SK-MEL-5 (cell line): ENCODE measurements at places on chromosomes 1 and 21.

DNA sequence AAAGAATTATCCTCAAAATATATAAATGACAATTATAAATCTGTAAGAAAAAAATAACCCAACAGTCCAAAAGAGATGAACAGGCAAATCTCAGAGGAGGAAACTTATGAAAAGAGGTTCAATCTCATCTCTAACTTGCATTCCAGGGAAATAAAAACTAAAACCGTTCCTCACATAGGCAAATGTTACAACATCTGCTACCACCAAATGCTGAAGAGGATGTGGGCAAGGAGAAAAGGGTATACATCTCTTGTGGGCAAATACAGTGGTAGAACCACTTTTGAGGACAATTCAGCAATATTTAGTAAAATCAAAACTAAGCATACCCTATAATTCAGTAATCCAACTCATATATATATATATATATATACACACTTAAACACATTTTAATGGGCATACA lies 33.7 kb upstream of the SGIP1 start:
- no peak for DNase-seq

- no peak for DNase-seq
These were observed 100.9 kb downstream of the RIPK4 start for GRCh38 chr21:41665766-41666595.

DNA sequence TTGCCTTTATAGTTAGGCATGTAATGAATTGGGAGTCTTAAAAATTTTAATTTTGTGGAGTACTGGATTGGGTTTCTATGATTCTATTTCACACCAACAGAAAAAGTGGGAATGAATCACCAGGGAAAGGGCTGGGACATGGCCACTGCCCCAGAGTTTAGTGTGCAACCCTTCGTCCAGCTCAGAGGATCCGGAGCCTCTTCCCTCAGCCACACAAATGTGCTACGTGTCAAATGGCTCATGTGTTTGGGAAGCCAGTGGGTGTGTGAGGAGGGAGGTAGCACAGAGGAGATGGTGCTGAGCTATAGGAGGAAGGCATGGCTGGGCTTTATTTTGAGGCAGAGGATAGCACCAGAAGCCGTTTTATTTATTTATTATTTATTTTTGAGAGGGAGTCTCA lies 247.3 kb downstream of the SIPA1L2 start:
- DNase-seq, result no peak

- no peak for DNase-seq
These were observed 70.3 kb downstream of the TNFSF18 start for GRCh38 chr1:172980456-172980855.

DNA sequence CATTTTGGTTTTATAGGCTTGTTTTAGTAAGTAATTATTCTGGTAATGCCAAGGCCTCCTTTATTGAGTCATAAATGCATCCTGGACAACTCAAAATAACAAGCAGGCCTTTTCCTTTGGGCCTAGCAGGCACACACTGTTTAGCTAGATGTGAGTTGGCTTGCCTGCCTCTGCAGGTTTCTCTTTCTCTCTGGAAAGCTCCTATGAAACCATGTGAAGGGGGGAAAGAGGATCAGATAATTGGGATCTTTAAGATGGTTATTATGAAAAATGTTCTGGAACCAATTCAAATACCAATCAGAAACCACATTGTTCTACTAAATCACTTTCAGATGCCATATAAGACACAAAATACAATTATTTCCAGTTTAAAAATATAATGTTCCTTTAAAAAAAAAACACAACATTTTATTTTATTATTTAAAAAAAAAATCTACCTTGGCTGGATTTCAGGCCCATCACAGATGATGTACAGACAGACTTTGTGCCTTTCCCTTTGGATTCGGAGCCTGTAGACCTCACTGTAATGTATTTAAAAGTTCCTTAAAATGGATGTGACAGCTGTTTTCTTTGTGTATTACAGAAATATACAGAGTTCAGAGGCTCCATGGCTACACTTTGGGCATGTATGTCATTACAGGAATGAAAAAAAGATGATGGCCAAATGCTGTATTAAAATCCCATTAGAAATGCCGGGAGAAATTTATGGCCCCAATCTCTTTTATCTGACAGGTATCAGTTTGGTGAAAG lies 80.2 kb downstream of the NTMT2 start:
- no peak for DNase-seq

DNA sequence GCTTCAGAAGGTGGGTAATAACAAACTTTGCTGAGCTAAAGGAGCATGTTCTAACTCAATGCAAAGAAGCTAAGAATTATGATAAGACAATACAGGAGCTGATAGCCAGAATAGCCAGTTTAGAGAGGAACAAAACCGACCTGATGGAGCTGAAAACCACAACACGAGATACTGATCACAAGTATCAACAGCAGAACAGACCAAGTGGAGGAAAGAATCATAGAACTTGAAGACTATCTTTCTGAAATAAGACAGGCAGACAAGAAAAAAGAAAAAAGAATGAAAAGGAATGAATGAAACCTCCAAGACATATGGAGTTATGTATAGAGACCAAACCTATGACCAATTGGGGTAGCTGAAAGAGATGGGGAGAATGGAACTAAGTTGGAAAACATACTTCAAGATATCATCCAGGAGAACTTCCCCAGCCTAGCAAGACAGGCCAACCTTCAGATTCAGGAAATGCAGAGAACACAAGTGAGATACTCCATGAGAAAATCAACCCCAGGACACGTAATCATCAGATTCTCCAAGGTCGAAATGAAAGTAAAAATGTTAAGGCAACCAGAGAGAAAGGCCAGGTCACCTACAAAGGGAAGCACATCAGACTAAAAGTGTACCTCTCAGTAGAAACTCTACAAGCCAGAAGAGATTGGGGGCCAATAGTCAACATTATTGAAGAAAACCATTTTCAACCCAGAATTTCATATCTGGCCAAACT lies 20.5 kb downstream of the CD84 start:
- DNase-seq, result no peak

GRCh38 chr1:191592039-191592438 lies 566.2 kb upstream of the RGS18 start:
- DNase-seq, result no peak

DNA sequence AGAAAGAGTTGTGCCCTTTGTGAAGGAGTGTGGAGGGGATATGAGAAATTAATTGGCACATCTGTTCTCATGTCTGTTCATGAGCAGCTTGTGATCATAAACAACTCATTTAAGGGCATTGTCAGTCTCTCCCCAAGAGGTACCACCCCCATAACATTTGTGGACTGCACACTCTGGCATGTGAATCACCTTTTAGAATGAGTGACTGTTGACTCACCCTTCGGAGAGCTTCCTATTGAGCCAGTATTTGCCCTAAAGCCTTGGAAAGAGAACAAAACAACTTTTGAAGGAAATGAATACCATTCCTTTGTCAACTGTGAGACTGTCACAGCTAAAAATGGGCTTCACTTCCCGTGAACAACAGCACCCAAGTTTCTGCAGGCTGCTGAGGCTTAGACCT lies 27.5 kb upstream of the MYSM1 start:
- DNase-seq, result peak; percentile 98

DNA sequence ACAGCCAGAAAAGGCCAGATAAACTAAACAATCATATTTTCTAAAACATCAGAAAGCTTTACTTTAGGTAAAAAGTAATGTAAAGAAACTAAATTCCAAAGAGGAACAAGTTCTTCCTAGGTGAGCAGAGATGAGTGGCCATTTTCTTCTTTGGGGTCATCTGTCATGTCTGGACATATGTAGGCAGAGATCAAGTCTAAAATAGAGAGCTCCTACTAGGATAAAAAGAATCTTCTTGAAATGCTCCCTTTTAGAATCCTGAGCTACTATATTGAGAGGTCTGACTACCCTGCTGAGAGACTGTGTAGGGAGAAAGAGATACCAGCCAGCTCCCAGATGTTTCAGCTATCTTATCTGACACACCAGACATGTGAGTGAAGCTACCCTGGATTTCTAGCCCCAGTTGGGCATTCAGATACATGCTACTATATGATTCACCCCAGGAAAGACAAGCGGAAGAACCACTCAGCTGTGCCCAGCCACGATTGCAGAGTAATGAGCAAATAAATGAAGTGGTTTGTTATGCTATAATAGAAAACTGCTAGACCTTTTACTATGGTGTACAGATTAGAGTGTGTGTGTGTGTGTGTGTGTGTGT lies 80.1 kb downstream of the TTLL7 start:
- no peak for DNase-seq

- no peak for DNase-seq
These were observed 67.5 kb downstream of the UROD start for GRCh38 chr1:45079533-45079932.

GRCh38 chr1:232921381-232921780 lies 29.0 kb upstream of the NTPCR start:
- DNase-seq, result no peak

DNA sequence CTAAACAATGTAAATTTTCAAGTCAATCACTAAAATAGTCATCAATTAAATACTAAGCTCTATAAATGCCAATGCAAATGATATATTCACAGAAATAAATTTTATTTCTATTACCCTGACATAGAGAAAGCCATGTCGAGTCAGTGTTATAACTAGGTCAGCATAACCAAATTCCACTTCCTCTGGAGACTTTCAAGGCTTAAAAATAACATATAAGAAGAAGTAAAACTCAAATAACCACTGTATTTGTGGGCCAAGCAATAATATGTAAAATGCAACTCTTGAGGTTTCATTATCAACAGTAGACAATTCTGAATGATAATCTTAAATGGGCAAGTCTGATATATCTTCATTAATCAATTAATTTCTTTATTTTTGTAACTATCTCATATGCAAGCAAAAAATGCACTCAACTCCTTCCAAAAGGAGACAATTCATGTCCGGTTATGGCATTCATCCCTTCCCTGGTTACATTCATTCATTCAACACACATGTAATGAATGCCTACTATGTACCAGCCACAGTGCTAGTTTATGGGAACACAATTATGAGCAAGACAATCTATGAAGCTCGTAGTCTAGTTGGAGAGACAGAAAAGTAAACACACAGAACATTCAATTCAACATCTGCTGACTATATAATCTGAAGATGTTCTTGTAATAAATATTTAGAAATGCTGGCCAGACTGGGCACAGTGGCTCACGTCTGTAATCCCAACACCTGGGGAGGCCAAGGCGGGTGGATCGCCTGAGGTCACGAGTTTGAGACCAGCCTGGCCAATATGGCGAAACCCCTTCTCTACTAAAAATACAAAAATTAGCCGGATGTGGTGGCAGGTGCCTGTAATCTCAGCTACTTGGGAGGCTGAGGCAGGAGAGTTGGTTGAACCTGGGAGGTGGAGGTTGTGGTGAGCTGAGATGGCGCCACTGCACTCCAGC lies 37.1 kb upstream of the CAP1 start:
- no peak for DNase-seq

GRCh38 chr1:180631766-180632325 lies at the start of gene XPR1:
Gene XPR1, plus strand, starts transcription at chr1:180632022. Its CDS starts 180 bp downstream, at chr1:180632202.
- DNase-seq, result peak; percentile 98

- no peak for DNase-seq
These were observed 1044.1 kb upstream of the B3GALT2 start for GRCh38 chr1:194230351-194231144.
